Nucleus accumbens (tissue), 56 donors: ENCODE measurements at places on chromosomes 13 and 19.
A peak's percentile ranks its signal among the peaks of the same experiment; 100 is the strongest.

- no peak for DNase-seq
Measured at GRCh38 chr13:83117046-83117445, 765.2 kb downstream of the SLITRK1 start.

DNA sequence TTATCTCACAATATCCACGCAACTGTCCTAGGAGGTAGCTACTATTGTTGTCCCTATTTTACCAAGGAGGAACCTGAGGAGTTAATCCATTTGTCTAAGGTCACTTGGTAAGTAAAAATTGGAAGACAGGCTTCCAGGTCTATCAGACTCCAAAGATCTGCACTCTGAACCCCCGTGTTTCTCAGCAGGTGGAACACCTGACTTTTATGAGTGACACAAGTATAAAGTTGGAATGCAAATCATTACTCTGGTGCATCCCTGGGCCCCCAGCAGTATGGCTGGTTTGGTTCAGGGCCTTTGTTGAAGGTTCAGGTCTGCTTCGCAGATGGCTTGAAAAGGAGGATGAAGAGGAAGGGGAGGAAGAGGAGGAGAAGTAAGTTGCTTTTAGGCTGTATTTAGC lies 46.0 kb downstream of the RGCC start:
- DNase-seq: no peak

DNA sequence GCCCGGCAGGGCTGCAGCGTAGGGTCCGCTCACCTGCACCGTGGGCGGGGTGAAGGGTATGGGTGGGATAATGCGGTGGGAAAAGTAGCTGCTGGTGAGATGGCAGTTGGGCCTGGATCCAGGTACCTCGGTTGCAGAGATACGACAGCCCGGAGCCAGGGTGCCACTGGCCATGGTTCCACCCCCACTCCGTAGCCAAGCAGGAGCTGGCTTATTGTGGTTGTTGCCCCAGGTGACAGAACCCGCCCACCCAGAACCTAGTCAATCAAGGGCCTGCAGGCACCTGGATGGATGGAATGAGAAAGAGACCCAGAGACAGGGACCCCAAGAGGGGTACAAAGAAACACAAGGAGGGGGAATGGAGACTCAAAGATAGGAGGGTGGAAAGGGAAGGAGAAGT lies 3.5 kb upstream of the LHB start:
- DNase-seq: no peak

DNA sequence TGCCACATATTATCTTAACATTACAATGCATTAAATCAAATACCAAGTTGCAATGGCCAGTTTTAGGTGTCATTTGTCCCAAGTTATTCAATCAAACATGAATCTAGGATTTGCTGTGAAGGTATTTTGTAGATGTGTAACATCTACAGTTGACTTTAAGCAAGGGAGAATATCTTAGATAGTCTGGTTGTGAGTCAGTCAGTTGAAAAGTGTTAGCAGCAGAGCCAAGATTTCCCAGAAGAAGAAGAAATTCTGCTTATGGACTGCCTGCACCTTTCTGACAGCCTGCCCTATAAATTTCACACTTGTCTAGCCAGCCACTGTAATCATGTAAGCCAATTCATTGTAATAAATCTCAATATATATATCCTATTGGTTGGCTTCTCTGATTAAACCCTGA lies 41.3 kb upstream of the INTS6 start:
- DNase-seq: no peak

- peak; percentile 34 for DNase-seq
Measured at GRCh38 chr13:99657848-99658260, 156.6 kb downstream of the TM9SF2 start.

DNA sequence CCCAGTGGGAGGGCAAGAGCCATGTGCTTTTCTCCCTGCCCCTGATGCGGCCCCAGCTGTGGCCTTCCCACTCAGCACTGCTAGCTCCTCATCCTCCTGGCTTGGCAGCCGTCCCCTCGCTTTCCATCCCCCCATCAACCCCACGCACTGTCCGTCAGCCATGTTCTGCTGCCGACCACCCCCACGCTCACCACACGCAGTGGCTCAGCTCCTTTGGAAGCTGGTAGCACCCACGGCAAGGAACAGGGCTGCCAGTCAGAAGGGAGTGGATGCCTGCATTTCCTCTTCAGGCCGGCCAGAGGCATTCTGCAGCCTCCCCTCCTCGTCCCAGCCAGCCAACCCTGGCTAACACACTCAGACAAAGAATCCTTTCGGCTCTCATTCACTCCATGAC lies 6.3 kb downstream of the CALM3 start:
- no peak for DNase-seq

GRCh38 chr13:46609052-46609451 lies 56.1 kb downstream of the LRCH1 start:
- DNase-seq: no peak

DNA sequence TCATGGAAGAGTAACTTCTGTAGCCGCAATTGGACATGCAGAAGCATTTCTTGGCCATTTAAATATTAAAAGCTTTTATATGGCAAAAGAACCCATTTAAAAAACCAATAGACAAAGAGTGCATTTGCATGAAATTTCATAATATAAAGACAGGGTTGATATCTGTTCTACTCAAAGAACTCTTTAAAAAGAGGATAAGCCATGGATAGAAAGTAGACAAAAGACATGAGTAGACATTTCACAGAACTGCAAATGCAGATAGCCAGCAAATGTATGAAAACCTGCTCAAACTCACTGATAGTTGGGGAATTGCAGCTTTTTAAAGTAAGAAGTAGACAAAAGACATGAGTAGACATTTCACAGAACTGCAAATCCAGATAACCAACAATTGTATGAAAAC lies 218.1 kb downstream of the SHISA2 start:
- DNase-seq: no peak

GRCh38 chr13:102208347-102208746 lies 193.5 kb downstream of the FGF14 start:
- no peak for DNase-seq

GRCh38 chr19:38617764-38618589 lies at the start of gene MAP4K1:
TSS of gene MAP4K1 (minus strand) at chr19:38617953. CDS start at chr19:38617895, 58 bp downstream.
- DNase-seq: no peak

- DNase-seq: no peak
Measured at GRCh38 chr19:47032171-47032811, 12.7 kb downstream of the NPAS1 start.

DNA sequence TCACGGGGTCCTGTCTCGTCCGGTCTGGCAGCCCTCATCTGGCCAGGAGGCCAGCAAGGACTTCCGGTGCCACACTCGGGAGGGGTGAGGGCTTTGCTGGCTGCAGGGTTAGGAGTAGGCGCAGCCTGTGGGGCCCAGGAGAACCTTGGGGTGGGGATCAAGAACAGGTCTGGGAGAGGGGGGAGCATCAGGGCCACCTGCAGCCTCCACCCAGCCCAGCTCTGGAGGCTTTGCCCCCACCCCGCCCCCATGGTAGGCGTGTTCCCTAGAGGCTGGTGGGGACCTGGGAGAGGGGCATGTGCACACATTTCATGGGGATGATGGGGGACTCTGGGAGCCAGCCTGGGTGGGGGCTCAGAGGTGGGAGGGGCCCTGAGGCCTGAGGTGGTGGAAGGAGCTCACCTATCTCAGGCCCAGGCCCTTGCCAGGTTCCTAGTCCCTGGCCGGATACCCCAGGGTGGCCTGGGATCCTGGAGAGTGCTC lies 23.3 kb downstream of the WTIP start:
- no peak for DNase-seq

- DNase-seq: no peak
Measured at GRCh38 chr19:4602173-4602788, 37.0 kb upstream of the TNFAIP8L1 start.

GRCh38 chr13:23621316-23621645 lies 51.1 kb downstream of the TNFRSF19 start:
- DNase-seq: no peak

DNA sequence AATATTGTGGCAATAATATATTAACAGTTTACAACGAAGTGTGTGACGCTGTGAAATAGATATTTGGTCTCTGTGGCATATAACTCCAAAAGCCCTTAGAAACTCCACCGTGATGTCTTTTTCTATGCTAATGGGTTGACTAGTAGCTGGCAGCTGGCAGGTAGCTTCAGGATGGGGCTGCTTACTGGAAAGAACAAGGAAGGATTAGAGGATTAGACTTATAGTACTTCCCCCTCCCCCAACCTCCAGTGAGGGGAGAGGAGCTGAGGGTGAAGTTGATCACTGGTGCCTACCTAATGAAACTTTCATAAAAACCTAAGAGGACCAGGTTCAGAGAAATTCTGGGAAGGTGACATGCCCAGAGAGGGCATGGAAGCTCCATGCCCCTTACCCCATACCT lies 9.8 kb downstream of the ZNF229 start:
- no peak for DNase-seq

- DNase-seq: no peak
Measured at GRCh38 chr19:16930753-16931152, 42.0 kb downstream of the F2RL3 start.

DNA sequence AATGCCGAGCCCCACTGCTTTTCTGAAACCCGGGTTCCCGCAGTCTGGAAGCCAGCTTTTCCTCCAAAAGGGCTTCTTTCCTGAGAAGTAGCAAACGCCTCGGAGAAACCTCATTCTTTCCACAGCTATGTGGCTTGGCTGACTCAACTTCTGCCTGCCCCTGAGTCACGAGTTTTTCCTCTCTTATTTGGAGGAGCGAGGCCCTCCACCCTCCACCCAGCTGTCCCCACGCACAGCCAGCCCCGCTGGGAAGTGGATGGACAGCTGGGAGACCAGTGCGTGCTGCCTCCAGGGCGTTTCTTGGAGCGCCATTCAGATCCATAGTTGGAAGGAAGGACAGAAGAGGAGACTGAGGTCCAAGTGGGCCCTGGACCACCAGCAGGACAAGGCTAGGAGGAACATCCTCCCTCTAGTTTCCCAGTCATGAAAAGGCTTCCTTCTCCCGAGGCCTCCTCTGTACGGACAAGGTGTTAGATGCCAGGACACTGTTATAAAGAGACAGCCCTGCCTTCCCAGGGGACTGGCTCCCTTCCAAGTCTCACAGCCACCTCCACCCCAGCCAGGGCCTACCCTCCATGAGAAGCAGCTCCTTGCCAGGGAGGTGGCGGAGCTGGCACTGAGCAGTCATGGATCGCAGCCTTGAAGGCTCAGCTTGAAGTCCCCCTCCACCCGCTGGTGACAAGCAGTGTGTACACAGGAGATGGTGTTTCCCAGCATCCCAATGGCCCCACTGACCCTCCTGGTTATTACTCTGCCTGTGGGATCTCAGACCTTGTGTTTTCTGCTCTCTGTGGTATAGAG lies 2.5 kb upstream of the PLEKHF1 start:
- DNase-seq: peak; percentile 28

GRCh38 chr19:50371914-50372475 lies 4.3 kb upstream of the NR1H2 start:
- DNase-seq: no peak

GRCh38 chr13:50810998-50811397 lies 32.5 kb downstream of the DLEU7 start:
- no peak for DNase-seq
